ENCODE measurements at places on chromosomes 1 and 21.

- DNase-seq: no peak
These were observed 29.8 kb downstream of the ARNT start for GRCh38 chr1:150846473-150847146.

GRCh38 chr1:88812366-88812765 is 79.0 kb downstream of the GTF2B start:
- DNase-seq: no peak

DNA sequence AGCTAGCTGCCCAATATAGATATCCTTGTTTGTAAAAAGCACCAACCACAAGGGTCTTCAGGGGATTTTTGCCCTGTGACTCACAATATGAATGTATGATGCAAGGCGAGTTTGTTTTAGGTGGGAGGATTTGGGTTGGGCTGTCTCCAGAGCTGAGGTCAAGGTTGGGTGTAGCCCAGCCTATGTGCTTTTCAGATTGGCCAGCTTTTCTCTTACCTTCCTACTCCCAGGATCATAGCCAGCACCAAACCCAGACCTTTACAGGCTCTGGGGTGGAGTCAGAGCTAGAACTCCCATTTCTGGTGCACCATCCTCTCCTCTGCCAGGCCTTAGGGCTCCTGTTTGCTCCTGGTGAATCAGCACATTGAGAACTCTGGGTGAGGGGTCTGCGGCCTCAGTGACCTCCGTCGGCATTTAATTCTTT is 55.6 kb upstream of the GCLM start:
- DNase-seq: no peak

- DNase-seq: no peak
These were observed 33.9 kb upstream of the ATP2B4 start for GRCh38 chr1:203592730-203593129.

DNA sequence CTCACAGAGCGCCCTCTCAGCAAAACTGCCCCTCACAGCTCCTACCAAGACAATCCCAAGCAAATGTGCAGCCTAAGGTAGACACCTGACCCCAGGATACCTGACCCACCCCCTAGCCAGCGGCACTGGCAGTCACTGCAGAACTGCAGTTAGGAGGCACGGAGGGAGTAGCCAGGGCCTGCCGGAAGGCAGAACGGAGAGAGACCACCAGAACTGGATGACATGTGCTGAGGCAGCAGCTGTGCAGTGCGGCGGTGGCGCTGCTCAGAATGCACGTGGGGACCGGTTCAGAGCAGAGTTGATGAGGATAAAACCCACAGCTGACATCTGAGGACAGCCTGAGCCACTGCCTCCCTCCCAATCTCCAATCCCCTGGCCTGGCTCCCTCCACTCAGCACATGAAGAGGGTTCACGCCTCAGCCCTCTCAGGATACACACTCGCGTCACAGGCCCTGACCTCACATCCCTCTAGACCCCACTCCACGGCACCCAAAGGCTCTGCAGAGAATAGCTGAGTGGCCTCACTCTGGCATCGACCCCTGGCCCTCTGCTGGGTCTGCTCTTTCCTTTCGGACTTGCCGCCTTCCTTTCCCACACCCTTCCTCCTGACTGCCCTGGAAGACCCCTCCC is 29.6 kb downstream of the UBE2G2 start:
- DNase-seq: no peak

GRCh38 chr1:202250982-202251381 is 57.4 kb downstream of the LGR6 start:
- DNase-seq: no peak

DNA sequence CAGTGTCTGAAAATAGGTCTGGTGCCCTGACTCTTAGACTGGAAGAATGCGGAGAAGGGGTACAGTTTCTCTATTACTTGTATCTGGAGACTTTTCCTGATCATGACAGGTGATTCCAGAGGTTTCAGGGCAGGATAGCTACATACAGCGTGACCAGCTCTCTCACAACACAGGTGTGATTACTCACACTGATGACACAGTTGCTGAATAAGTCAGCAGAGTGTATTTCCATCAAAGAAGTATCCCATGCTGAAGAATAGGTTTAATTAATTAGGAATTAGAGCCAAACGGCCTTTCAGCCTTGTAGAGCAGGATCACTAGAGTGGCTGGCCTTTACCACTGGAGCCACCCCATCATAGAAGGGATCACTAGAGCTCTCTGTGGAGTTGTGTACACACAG is 298.6 kb downstream of the LMX1A start:
- DNase-seq: no peak

- no peak for DNase-seq
These were observed 37.4 kb downstream of the PCAT6 start for GRCh38 chr1:202848191-202848542.

GRCh38 chr1:150610576-150610975 is 18.8 kb downstream of the ENSA start:
- DNase-seq: no peak

GRCh38 chr1:205583461-205584130 is 48.2 kb downstream of the ELK4 start:
- DNase-seq: no peak

- no peak for DNase-seq
These were observed 372.1 kb upstream of the VAMP3 start for GRCh38 chr1:7398982-7399381.

DNA sequence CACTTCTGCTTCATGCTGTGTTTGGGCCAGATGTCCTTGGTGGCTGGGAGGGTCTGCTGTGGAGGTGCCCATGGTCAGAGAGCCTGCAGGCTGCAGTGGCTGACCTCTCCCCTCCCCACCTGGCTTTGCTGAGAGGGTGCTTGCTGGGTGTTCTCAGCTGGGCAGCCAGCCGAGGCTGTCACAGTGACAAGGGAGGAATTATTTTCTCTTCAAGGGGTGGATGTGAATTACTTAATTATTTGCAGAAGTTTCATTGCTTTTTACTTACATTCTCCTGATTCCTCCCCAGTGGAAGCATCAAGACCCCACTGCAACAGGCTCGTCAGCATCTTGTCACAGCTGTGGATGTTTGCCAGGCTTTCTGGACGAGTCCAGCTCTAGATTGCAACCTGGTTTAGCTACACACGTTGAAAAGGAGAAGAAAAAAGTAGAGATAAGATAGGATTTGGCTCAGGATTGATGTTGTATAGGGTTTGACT is 70.3 kb downstream of the GALNT2 start:
- no peak for DNase-seq

DNA sequence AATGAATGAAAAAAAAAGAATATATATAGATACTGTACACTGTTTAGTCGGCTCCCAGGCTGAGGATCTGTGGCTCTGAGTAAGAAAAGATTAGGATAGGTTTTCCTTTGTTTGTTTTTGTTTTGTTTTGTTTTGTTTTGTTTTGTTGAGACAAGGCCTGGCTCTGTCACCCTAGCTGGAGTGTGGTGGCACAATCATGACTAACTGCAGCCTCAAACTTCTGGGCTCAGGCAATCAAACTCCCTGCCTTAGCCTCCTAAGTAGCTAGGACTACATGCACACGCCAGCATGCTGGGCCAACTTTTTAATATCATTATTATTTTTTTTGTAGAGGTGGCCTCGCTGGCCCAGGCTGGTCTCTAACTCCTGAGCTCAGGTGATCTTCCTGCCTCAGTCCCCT is 87.9 kb upstream of the PTBP2 start:
- DNase-seq: no peak

GRCh38 chr1:193538680-193539079 is 352.3 kb upstream of the B3GALT2 start:
- DNase-seq: no peak

- DNase-seq: no peak
These were observed 48.6 kb upstream of the LRRC52 start for GRCh38 chr1:165494949-165495857.

GRCh38 chr1:190752131-190752530 is 274.5 kb upstream of the BRINP3 start:
- DNase-seq: no peak

GRCh38 chr1:213041443-213041842 is 9.6 kb upstream of the RPS6KC1 start:
- no peak for DNase-seq

DNA sequence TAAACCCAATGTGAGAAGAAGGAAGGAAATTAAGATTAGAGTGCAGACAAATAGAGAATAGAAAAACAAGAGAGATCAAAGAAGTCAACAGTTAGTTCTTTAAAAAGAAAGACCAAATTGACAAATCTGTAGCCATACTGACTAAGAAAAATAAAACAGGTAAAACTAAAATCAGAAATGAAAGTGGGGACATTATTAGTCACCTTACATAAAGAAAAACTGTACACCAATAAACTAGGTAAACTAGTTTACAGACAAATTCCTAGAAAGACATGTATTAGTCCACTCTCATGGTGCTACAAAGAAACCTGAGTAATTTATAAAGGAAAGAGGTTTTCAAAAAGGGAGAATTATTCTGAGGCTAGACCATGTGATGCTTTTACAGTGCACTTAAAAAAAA is 22.3 kb downstream of the BLZF1 start:
- no peak for DNase-seq

GRCh38 chr1:234593771-234594504 is 16.0 kb downstream of the IRF2BP2 start:
- no peak for DNase-seq

- DNase-seq: no peak
These were observed 22.9 kb downstream of the S1PR1 start for GRCh38 chr1:101259744-101260148.

- DNase-seq: no peak
These were observed 54.1 kb downstream of the SIK1 start for GRCh38 chr21:43372663-43373361.

DNA sequence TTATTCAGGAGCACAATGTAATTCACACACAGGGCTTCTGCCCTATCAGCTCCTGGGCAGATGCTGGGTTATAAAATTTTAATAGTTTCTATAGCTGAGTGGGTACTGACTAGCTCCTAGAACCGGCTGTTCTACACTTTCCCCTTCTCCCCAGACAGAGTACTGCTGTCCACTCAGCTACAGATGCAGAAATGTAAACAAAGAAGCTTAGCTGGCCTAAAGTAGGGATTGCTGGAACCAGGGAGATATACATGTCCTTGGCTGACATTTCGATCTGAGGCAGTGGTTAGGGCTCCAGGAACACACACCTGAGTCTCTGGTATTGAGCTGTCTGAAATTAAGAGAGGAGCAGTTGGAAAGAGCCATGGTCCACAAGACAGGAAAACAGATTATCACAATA is 211.5 kb upstream of the USP24 start:
- no peak for DNase-seq

GRCh38 chr1:155051777-155052398 is 772 bp downstream of the ADAM15 start:
- no peak for DNase-seq

DNA sequence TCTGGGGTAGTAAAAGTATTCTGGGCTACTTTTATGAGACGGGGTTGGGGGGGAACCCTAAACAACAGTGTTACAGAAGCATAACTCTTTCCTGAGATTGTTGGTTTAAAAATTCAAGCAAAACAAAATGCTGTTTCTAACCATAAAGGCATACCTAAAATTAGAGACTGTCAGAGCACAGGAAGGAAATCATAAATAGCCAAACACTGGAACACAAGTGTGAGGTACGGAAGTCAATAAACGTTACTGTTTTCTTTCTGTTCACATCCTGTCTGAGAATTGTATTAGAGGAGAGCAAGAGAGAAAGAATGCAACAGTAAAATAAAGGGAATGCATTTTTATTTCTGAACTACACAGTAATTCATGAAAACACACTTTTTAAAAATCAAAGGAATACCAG is 42.8 kb upstream of the IL12RB2 start:
- no peak for DNase-seq

DNA sequence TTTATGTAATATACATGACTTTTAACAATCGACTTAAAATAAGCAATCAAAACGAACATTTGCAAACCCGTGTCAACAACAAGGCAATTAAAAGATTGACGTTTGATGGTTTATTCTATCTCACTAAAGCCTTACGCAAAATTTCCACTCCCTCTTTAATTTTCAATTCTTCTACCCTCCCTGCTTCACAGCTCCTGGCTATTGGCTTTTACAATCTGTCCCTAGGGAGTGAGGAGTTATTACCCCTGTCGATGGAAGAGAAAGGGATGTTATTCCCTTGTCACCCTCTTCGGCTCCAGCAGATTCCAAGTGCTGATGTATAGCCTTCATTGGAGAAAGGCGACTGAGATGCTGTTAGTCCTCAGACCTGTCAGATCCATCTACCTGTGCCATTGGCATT is 161.3 kb downstream of the ZNF281 start:
- DNase-seq: no peak

DNA sequence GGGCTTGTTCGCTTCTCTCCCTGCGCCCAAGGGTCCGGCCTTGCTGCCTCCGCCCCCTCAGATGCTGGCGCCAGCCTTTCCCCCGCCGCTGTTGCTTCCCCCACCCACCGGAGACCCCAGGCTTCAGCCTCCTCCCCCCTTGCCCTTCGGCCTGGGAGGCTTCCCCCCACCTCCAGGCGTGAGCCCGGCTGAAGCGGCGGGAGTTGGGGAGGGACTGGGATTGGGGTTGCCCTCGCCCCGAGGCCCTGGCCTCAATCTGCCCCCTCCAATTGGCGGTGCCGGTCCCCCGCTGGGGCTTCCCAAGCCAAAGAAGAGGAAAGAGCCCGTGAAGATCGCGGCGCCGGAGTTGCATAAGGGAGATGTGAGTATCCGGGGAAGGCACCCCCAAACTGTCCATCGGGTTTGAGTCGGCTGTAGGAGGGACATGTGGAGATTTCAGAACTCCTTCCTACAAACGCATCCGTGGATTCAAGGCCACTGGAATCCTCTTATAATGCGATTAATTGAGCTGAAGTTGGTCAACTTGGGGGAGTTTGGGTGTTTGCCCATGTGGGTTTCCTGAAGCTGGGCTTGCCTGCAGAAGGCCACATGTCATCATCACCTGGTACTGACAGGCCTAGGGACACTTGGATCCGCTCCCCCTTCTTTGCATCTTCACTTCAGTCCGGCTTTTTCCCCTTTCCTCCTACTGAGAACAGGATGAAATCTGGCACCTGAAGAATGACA is 707 bp downstream of the PRCC start:
- DNase-seq: no peak

DNA sequence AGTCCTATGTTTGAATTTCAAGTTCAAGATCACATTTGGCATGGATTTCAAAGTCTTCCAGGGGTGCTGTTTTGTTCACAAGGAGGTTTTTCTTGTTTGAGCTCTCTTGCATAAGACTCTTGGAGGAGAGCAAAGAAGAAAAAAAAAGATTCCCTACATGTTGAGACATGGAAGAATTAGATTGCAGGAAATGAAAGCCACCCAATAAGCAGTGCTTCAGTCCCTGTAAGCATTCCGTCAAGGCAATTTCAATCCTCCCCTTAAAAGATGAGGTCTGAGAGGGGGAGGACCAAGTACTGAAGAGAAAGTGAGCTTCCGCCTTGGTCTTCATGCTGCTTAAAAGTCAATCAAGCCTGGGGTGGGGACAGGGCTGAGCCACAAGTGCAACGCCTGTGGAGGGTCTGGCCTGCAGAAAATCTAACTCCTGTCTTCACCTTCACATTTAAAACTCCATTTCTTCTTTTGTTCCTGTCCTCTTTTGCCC is 50.2 kb downstream of the LPAR3 start:
- no peak for DNase-seq

- no peak for DNase-seq
These were observed 698 bp upstream of the UCK2 start for GRCh38 chr1:165826565-165827267.

GRCh38 chr21:33942426-33942825 is 26.8 kb upstream of the ATP5PO start:
- DNase-seq: no peak

GRCh38 chr1:166184897-166185296 is 18.1 kb upstream of the FAM78B start:
- no peak for DNase-seq

Data from left forelimb (tissue), 1 donor.